ENCODE measurements at places on chromosomes 16 and 17.

- DNase-seq = peak; percentile 24
Observed at GRCh38 chr17:12180644-12181261, 160.1 kb downstream of the MAP2K4 start.

- DNase-seq = peak; percentile 83
Observed at GRCh38 chr17:7296189-7296861, 1.9 kb upstream of the YBX2 start.

DNA sequence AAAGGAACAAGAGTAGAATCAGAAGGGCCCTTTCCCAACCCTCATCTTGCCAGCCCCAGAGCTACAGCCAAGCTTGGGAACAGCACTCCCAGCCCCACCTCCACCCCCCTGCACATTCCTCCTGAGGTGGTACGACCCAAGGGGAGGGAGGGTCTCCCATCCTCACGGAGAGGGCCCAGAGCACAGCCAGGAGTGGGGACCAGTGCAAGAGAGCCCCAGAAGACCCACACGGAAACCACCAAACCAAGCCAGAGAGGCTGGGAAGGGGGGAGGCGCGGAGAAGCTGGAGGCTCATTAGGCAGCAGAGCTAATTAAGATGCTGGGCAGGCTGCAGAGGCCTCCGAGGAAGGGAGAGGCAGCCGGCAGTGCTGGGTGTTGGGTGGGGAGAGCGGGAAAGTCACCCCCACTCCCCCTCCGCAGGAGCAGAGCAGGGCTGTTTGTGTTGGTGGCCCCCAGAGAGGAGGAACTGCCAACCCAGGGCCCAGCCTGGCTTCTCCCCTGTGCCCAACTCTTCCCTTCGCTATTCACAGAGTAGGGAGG is 2.4 kb downstream of the CACNB1 start:
- no peak for DNase-seq

GRCh38 chr16:84283314-84284153 is 11.1 kb upstream of the WFDC1 start:
- no peak for DNase-seq

GRCh38 chr16:53771655-53772497 is 67.9 kb downstream of the FTO start:
- no peak for DNase-seq

DNA sequence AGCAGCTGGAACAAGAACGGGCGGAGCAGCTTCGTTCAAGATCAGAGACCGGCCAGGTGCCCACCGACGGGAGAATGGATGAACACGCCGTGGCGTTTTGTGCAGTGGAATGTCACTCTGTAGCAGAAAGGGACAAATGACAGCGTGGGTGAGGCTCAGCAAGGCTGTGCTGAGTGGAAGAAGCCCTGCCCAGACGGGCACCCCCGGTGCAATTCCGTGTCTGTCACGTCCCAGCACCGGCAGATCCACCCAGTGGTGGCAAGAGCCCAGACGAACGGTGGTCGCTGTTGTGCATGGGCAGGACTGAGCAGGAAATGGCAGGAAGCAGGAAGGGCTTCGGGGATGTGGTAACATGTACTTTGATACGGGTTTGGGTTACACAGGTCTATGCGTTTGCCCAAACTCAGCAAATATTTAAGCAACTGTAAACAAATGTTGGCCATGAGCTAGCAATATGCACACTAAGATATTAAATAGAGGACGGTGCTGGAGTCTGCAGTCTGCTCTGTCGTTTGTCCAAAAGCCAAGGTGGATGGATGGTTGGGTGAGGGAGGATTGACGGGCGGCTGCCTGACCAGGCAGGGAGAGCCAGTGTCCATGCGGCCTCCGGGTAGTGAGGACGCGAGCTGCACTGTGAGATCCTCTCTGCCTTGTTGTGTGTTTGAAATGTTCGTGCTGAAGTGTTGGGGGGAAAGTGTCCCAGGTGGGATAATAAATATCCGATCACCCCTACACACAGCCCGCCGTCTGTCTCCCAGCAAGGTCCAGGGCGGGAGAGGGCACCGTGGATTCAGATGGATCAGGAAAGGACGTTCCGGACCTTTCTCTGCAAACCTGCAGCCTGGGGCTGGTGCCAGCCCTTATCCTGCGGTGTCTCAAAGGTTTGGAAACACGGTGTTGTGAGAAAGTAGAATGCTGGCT is 48.4 kb downstream of the COX4I1 start:
- no peak for DNase-seq

GRCh38 chr17:45231481-45232116 is 9.9 kb downstream of the FMNL1 start:
- peak; percentile 53 for DNase-seq

DNA sequence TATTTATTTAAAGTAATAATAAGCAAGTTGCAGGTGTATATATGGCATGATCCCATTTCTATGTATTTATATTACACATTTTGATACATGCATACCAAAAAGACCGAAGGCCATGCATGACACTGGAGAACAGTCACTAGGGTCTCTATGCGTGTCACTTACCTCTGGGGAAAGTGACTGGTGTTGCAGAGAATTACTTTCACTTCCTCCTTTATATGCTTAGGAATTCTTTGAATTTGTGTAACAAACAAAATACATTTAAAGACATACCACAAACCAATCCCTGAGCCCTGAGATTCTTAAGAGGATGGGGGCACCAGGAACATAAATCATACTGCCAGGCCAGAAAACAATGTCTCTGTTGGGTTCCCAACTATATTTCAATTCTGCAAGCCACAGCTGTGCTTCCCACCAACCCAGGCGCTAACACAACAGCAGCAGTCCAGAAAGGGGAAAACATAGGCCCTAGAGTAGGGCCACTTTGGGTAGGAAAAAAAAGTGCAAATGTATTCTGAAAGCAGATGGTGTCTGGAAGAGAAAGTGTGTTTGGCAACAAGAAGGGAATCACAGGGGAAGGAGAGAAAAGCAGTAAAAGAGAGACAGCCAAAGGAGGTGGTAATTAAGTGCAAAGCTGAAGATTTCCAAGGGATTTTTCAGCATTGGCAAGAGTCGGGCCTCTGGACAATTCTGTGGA is 24.5 kb upstream of the HYDIN start:
- peak; percentile 40 for DNase-seq

GRCh38 chr16:50548909-50549560 is 839 bp downstream of the NKD1 start:
- DNase-seq = no peak

DNA sequence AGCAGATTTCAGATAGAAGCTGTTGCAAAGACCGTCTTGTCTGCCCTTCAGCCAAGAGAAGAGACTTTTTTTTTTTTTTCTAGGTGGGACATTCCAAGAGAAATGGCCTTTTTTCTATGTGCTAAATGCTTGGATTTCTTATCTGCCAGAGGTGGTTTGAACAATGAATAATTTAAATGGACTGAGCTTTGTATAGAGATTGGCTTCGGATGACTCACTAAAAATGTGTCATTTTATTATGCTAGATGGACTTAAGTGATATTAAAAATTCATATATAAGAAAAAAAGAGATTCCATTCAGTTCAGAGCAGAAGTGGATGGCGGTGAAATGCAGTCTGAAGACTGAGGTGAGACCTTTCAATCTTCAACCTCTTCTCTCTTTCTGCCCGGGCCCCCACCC is 58.4 kb downstream of the MEAK7 start:
- no peak for DNase-seq

- DNase-seq = peak; percentile 36
Observed at GRCh38 chr17:7839876-7840261, 5.9 kb downstream of the KDM6B start.

GRCh38 chr17:3699951-3700350 is 4.0 kb upstream of the P2RX5 start:
- no peak for DNase-seq

DNA sequence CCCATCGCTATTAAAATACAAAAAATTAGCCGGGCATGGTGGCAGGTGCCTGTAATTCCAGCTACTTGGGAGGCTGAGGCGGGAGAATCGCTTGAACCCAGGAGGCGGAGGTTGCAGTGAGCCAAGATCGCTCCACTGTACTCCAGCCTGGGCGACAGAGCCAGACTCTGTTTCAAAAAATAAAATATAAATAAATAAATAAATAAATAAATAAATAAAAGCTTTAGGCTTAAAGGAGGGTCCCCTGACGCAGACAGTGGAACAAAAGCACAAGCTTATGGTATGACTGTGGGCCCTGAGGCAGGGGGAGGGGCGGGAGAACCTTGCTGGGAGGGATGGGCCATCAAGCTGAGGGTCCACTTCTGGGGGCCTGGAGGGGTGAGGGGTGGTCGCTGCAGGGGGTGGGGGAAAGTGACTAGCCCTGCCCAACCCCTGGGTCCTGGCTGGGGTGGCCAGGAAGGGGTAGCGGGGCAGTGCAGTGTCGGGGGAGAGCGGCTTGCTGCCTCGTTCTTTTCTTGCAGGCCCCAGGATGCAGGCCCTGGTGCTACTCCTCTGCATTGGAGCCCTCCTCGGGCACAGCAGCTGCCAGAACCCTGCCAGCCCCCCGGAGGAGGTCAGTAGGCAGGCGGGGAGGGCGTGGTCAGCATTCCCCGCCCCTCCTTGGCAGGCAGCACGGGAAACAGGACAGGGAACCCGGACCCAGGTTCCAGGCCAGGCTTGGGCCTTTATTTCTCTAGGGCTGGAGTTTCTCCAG is 4.7 kb downstream of the SERPINF1 start:
- no peak for DNase-seq
